ENCODE measurements at places on chromosomes 2 and 18.

GRCh38 chr2:126668254-126668653 lies 12.3 kb downstream of the GYPC start:
- no peak for DNase-seq

DNA sequence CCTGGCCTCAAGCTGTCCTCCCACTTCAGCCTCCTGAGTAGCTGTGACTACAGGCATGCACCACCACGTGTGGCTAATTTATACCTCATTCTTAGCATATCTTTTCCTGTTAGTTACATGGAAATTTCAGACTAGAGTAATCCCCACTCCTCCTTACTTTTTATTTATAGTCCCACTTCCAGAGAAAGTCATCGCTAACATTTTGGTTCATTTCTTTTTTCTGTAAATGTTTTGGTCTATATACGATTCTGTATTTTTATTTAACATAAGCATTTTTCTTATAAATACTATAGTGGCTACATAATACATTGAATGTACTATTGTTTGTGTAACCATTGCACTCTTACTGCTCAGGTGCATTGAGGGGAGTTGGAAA lies 42.3 kb downstream of the DDX1 start:
- no peak for DNase-seq

DNA sequence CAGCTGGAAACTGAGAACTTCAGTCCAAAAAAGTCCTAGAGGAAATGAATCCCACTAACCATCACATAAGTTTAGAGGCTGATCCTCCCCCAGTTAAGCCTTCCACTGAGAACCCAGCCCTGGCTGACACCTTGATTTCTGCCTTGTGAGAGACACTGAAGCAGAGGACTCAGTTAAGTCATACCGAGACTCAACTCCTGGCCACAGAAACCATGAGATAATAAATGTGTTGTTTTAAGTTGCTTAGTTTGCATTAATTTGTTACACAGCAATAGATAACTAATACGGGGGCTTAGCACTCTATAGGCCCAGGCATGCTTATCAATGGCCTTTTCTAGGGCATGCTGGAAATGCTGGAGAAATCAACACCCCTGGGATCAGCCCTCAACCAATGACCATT lies 3.4 kb upstream of the ADD2 start:
- no peak for DNase-seq

DNA sequence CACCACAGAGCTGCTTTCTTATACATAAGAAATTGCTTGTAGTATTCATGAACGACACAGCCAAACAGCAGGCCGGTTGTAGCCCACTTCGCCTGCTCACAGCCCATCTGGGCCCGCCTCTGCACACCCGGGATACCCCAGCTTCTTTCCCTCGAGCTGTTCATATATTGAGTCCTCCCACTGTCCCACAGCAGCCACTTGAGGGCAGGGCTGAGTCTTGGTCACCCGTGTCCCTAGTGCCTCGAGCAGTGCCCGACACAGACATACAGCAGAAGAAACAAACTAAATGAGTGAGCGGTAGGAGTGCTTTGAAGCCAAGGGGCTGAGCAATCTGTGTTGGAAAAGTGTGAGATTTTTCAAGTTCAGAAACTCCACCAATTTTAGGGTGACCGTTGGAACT lies 251.4 kb downstream of the KLHL29 start:
- DNase-seq: no peak

DNA sequence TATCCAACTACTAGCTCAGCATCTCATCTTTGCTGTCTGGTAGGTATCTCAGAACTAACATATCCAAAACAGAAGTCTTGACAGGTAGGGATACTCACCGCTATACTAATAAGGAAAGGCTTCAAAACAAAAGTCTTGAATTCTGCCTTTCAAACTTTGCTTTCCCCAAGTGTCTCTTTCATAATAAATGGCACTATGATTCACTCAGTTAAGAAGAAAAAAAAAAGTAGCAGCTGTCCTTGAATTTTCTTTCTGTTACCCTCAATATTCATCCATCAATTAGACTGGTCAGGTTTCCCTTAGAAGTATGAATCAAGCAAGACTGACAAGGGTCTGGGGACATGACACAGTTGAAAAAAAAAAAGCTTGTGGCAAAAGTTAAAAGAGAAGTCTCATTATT lies 175.1 kb downstream of the GULP1 start:
- DNase-seq: no peak

GRCh38 chr2:99571533-99571932 lies 81.7 kb upstream of the REV1 start:
- no peak for DNase-seq

All from activated CD4-positive, alpha-beta T cell treated with anti-CD3 and anti-CD28 coated beads, Interleukin-2, amount 50 U/mL, for 1 hour (primary cell).